GM04504 (cell line): ENCODE measurements at places on chromosomes 2 and 18.
A peak's percentile ranks its signal among the peaks of the same experiment; 100 is the strongest.

DNA sequence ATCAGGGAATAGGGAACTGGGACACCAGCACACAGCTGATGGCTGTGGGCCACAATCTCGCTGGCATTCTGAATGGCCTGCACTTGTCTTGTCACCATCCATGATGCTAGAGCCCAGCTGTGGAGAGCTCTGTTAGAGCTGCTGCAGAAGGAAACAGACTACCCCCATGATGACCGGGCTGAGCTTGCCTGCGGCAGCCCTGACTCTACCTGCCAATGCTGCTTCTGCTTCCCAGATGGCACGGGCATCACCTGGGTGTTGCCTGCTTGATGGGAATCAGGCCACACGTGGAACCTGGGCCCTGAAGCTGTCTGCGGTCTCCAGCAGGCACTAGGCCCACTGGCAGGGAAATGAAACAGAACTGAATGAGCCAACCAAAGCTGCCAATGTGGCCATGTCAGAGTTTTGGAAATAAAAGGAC is 11.2 kb upstream of the DAW1 start:
- no peak for DNase-seq

- DNase-seq = no peak
These were observed 114.4 kb downstream of the FAM124B start for GRCh38 chr2:224287531-224287930.

GRCh38 chr2:183773775-183774174 is 649.5 kb downstream of the NUP35 start:
- no peak for DNase-seq

DNA sequence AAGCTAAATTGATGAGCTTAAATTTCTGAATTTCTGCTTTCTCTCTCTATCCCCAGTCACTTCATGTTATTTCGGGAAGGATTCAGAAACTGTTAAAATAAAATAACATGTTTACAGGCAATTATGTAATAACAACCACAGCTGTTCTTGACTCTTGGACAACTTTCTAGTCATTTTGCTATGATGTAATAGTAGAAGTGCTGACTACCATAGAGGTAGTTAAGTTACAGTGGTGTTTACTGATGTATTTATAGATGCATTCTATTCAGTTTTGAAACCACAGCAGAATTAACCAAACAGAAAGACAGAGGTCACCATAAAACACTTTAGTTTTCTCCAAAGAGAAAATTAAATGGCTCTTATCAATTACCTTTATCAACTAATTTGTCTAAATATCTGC is 1292.0 kb upstream of the CHAC2 start:
- no peak for DNase-seq

DNA sequence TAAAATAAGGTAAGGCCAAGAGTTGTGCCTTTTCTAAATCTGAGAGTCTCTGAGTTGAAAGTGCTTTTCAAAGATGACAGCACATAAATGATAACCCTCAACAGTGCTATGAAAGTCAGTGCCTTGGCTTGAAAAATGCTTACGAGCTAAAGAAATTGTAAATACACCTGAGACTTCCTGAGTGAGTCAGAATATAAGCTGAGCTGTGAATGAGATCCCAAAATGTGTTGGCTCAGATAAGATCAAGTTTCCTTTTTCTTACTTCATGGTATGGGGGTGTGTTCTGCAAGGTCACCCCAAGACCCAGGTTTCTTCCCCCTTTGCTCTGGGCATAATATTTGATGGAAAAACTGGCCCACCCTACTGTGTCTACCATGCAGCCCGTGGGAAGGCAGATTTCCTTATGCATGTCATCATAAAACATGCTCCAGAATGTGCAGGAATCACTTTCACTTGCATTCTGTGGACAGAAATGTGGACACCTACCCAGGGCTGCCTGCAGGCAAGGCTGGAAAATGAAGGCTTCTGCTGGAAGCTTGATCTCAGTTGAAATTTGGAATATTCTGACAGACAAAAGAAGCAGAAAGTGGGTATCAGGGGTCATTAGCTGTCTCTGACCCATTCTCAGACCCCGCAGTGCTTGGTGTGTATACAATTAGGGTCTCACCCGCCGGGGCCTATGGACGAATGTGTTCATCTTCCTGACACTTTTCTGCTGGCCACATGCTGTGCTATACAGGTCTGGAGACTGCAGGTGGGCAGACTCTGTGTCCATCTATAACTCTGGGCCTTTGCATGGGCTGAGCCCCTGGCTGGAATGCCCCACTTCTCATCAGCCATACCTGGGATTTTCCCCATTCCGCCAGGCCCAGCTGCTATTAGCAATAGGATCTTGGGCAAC is 212.6 kb downstream of the SH3RF3 start:
- DNase-seq = no peak

DNA sequence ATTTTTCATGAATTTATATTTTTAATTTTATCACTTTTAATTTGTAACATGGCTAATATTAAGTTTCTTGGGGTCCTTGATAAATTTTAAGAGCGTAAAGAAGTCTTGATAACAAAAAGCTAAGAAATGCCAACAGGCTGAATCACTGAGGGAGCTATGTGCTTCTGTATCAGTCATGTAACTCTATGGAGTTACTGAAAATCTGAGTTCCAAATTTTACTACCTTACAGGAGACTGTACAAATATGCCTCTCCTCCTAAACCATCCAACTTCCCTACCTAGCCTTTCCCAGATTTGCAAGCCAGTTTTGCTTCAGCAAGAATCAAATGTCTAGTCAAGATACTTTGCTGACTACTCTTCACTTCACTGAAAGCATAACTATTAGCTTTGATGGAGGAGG is 35.7 kb downstream of the FEZ2 start:
- DNase-seq = no peak

DNA sequence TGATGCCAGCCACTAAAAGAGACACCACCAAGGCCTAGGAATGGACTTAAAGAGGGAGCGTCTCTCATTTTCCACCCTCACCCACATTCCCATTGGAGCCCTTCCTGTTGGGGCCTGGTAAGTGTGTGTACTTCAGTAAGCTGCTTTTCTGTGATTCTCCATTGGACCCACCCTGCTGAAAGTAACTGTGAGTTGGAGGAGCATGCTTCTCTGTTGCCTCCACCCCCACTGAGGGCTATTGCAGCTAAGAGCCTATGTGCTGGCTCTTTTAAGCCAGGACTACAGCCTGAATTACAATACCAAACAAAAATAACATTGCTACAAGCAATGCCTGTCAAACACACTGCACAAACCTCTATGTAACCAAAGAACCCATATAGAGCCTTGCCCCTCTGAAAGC is 81.1 kb downstream of the TRABD2A start:
- DNase-seq = no peak

DNA sequence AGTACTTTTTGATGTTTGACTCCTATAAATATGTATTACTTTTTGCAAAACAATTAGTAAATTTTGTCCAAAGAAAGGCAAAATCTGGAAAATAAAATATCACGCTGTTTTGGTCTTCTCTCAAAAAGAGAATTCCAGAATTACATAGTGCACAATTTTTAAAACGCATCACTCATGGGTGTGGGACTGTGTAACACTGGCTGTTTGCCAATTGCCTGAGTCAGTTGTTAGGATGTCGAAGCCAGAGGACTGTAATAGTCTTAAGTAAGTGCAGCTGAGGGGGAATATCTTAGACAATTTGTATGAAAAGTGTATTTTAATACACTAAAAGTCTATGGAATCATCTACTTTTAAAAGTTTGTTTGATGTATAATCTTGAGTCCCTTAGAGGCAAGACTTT is 24.1 kb upstream of the EPHA4 start:
- DNase-seq = peak; percentile 23

DNA sequence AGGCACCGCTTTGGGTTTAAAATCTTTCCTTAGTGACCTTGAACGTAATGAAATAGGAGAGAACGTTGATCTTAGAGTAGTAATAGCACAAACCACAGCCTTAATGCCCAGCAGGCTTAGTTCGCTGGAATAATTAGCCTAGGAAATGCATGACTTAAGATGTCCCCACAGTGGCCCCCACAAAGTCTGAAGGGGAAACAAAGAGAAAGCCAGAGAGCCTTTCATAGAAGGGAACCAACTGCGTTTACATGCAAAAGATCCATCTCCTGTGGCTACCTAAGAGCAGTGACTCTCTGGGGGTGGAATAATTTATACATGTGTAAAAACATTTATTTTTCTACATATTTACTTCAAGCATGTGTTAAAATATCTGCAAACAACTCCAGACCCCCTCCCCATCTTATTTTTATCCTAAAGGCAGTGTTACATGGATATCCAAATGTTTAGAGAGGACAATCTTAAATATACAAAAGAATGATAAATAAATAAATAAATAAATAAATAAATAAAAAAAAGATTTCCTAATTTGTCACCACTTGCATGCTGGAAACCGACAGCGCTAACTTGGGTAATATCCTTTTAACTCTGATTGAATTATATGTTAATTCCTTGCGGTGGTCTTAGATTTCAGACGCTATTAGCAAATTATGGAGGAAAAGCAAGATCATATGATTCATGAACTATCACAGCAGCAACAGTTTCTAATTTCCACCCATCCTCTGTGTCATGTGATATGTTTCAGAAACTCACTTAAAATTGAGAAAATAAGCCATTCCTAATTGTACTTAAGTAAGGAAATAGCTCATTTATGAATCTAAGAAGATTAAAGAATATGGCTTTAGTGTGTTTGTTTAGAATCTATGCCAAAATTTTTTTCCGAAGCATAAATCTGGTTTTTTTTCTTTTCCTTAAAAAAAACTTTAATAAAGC is 23.4 kb upstream of the CYP1B1 start:
- no peak for DNase-seq
